Camera-type eye (tissue), 1 donor: ENCODE measurements at places on chromosomes 3 and 15. TPM values are rescaled to one million over a fixed set of nuclear protein-coding genes. Genes with fewer than 3 reads are reported as not detected.

PCSK6 gene
- total RNA-seq, result 48.1 TPM

ZBED2 gene
- 0.49 TPM for total RNA-seq

NR2E3 gene
- 218 TPM for total RNA-seq

PATL2 gene
- total RNA-seq, result 0.49 TPM

FBXO40 gene
- 0.22 TPM for total RNA-seq

FANCD2OS gene
- not detected for total RNA-seq

MAP1A gene
- 26.2 TPM for total RNA-seq

GOLGA8O gene
- total RNA-seq, result 1.5 TPM

DOCK3 gene
- 13.9 TPM for total RNA-seq

ANKRD63 gene
- not detected for total RNA-seq

LMAN1L gene
- 3.0 TPM for total RNA-seq

ITGB5 gene
- 79.6 TPM for total RNA-seq

FEZF2 gene
- total RNA-seq, result 14.3 TPM

SERPINI2 gene
- total RNA-seq, result not detected

SERPINI1 gene
- total RNA-seq, result 23.4 TPM

KLHL6 gene
- total RNA-seq, result 2.5 TPM

RASL12 gene
- total RNA-seq, result 18.6 TPM

CLDN1 gene
- 9.4 TPM for total RNA-seq

VPS8 gene
- 138 TPM for total RNA-seq

SNTN gene
- not detected for total RNA-seq

SMCO1 gene
- 0.38 TPM for total RNA-seq

LRRC31 gene
- total RNA-seq, result not detected

GRM2 gene
- total RNA-seq, result 5.4 TPM

PLA2G4F gene
- total RNA-seq, result 0.99 TPM

NR1I2 gene
- 0.38 TPM for total RNA-seq

PP2D1 gene
- not detected for total RNA-seq

WDR53 gene
- total RNA-seq, result 10.4 TPM

TSC22D2 gene
- total RNA-seq, result 40.0 TPM

IL12A gene
- not detected for total RNA-seq

CD200 gene
- total RNA-seq, result 35.0 TPM

IL17RE gene
- 0.71 TPM for total RNA-seq

GPR27 gene
- 9.1 TPM for total RNA-seq

SLC9A9 gene
- total RNA-seq, result 23.5 TPM

FBXW12 gene
- not detected for total RNA-seq

UPK1B gene
- 10.1 TPM for total RNA-seq

ZMYND10 gene
- total RNA-seq, result 5.7 TPM

SPTSSB gene
- total RNA-seq, result 4.1 TPM

GOLGA6B gene
- total RNA-seq, result not detected

IGF2BP2 gene
- total RNA-seq, result 84.2 TPM

PLA2G4E gene
- 0.16 TPM for total RNA-seq

ADIPOQ gene
- total RNA-seq, result 1.4 TPM

TMEM207 gene
- total RNA-seq, result not detected

GATM gene
- total RNA-seq, result 49.4 TPM

EFHB gene
- total RNA-seq, result 1.8 TPM

ERICH6 gene
- total RNA-seq, result not detected

IMPG2 gene
- total RNA-seq, result 221 TPM

EID1 gene
- total RNA-seq, result 310 TPM

TPRG1 gene
- total RNA-seq, result 0.49 TPM

BMF gene
- total RNA-seq, result 20.1 TPM

SCAMP5 gene
- 34.9 TPM for total RNA-seq

MORC1 gene
- total RNA-seq, result not detected

SCAANT1 gene
- not detected for total RNA-seq

FBXL22 gene
- total RNA-seq, result 5.1 TPM

NR2C2 gene
- total RNA-seq, result 86.9 TPM

RHOV gene
- 7.2 TPM for total RNA-seq

TNFSF10 gene
- 21.5 TPM for total RNA-seq

SLC9C1 gene
- 1.5 TPM for total RNA-seq

CCDC80 gene
- total RNA-seq, result 43.5 TPM

PEX5L gene
- total RNA-seq, result 22.8 TPM
